AG04450 (cell line): ENCODE measurements at places on chromosomes 2 and 18. TPM values are rescaled to one million over a fixed set of nuclear protein-coding genes. Genes with fewer than 3 reads are reported as not detected.

- no peak for DNase-seq
Measured at GRCh38 chr2:160334028-160334741, 134.1 kb upstream of the ITGB6 start.

Gene ABHD3
- 3.9 and 5.7 TPM in 2 replicates for polyA plus RNA-seq

Gene PLB1
- polyA plus RNA-seq, result 1.4 and 1.6 TPM in 2 replicates

Gene FAM124B
- not detected in 2 replicates for polyA plus RNA-seq
